ENCODE measurements at places on chromosomes 4 and X.

DNA sequence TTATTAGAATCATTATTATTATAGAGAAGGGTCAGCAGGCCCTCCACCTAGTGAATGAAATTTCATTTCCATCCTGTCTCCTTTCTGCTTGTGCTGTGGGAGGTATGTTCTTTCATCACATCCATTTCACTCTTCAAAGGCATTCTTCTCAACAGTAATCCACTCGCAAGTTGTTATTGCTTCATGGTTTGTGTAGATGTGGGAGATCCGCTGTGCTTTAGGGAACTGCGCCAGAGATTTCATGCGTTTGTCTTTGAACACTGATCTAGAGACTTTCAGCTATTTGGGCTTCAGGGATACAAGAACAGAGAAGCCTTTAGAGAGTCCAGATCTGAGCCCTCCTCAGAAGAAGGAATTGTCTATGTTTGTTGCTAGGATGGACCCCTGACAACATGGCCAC lies 53.5 kb upstream of the PUDP start:
- DNase-seq, result no peak

DNA sequence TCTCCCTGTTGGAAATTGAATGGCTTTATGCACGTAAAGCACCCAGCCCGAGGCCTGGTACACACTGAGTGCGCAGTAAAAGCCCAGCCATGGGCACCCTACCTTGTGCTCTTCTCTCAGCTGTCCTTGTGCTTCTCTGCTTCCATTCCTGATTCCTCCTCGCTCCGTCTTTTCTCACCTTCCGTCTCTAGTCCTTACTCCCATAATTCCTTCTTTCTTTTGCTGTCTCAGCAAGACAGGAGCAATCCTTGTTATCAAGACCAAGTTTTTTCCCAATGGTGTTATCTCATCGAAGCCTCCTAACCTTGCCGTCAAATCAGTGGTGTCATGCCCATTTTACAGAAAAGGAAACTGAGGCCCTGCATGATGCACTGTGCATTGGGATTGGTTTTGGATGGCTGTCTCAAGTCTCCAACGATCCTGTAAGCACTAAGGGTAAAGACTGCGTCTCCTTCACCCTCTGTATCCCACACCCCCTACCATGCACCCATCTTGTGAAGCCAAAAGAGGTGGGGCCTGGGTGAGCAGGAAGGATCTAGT lies 30.1 kb downstream of the CYTL1 start:
- no peak for DNase-seq

DNA sequence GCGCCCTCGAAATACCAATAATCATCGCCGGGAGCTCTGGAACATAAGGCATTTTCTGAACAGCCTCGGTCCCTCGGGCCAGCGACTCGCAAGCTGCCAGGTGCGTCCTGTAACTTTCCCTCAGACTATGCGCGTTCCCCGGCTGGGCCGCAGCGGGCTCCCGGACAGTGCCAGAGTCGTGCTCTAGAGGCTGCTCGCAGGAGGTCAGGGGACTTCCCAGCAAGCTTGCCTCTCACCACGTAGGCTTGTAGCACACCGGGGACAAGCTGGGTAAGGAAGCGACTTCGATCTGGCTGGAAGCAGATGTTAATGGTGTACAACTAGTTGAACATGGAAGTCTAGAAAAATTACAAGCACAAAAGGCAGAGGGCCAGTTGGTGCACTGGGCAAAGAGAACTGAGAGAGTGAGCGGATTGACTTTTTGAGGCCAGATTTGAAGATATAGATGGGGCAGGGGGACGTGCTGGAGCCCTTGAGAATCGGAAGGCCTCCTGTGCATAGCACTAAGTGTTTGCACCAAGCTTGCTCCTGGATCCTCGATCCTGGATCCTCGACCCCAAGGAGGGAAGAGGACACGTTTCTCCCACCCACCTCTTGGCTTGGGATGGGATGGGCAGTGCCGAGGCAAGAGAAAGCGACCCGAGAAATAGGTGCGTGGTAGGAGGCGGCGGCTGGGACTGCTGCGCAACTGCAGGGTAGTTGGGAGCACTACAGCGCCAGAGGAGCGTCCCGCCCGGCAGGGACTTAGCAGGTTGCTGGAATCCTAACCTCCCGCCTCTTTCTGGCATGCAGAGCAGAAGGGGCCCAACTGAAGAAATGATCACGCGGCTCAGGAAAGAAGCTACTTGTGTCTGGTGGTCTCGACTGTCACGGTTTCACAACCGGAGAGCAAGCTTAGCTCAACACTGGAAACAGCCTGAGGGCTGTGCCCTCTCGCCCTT lies 19.9 kb upstream of the ZIC3 start:
- DNase-seq, result no peak

GRCh38 chrX:24158881-24159280 lies 9.4 kb downstream of the ZFX start:
- no peak for DNase-seq

GRCh38 chrX:20513185-20513584 lies 246.5 kb upstream of the RPS6KA3 start:
- DNase-seq, result no peak

GRCh38 chr4:1309261-1310010 lies 19.7 kb downstream of the MAEA start:
- DNase-seq, result no peak
